ENCODE measurements at places on chromosomes 12 and 14.

DNA sequence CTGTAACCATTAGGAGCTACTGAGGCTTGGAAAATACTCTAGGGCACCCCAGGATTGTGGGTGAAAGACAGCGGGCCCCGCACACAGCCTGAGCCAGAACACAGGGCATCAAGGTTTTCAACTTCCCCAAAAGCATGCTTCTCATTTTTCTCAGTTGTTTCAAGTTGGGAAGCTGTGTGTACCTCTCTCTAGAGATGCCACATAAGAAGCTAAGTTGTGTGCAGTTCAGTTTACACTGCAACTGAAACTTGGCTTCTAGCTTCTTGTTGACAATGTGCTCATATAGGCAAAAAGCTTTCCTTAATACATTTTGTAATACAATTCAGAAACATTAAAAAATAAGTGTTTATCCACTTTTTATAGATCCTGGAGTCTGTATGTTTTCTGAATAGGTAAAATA, 88.1 kb upstream of the PTPRR start:
- no peak for DNase-seq

- no peak for DNase-seq
These were observed 1072.8 kb upstream of the TMEM132C start for GRCh38 chr12:127194176-127194575.

GRCh38 chr12:14256121-14256520, 109.4 kb upstream of the ATF7IP start:
- DNase-seq: no peak

DNA sequence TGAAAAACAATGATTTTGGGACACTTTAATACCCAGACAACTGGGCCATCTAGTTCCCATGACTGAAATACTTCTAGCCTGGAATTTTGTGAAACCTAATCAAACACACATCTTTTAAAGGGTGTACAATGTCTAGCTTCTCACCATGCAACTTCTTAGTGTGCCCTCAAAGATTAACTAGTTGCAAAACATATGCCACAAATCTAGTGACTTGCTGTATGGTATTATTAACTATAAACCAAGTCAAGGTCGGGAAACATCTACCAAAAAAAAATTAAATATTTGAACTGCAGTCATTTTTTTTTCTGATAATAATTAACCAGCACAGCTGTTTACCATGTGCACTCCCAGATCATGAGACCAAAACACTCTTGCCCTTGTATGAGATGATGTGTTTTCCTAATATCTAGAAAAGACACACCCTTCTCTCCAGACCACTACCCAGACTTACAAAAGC, 171.8 kb upstream of the FOXN3 start:
- no peak for DNase-seq

DNA sequence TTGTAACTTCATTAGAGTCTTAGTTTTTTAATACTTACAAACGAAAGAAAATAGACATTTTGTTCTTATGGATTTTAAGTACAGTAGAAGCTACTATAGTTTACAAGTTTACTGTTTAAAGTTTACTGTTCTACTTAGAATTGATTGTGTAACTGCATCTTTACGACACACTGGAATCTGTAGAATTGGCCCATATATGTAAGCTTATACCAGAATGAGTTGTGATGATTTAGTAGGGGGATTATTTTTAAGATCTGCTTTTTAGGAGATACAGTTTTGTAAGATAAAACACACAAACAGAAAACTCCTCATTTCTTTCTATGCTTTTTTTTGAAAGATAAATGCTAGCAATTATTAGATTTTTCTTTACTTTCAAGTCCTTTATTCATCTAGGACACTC, 30.2 kb upstream of the NAV3 start:
- no peak for DNase-seq

- no peak for DNase-seq
These were observed 101.4 kb downstream of the DUSP16 start for GRCh38 chr12:12460935-12461922.
